ENCODE measurements at places on chromosomes 4 and X. TPM values are rescaled to one million over a fixed set of nuclear protein-coding genes. Genes with fewer than 3 reads are reported as not detected.

Gene TSPAN5
- total RNA-seq, result 22.1 TPM

Gene TSPAN7
- total RNA-seq, result not detected

Gene PTPN13
- 2.1 TPM for total RNA-seq

Gene CCDC158
- not detected for total RNA-seq

Gene GATA1
- not detected for total RNA-seq

Gene GAGE2A
- not detected for total RNA-seq

Gene FAM199X
- total RNA-seq, result 10.3 TPM

Gene DGAT2L6
- not detected for total RNA-seq

Gene AMOT
- total RNA-seq, result 1.0 TPM

Gene USP27X
- 1.00 TPM for total RNA-seq

Gene RASL11B
- total RNA-seq, result not detected

Gene FOXP3
- 0.55 TPM for total RNA-seq

Gene CETN2
- total RNA-seq, result 9.4 TPM

Gene TEX13B
- not detected for total RNA-seq

Gene PDGFRA
- total RNA-seq, result 0.05 TPM

Gene SPANXC
- total RNA-seq, result not detected

Gene RBMX2
- 22.3 TPM for total RNA-seq

Gene HNRNPH2
- total RNA-seq, result 34.0 TPM

Gene ELF4
- total RNA-seq, result 38.8 TPM

Gene GPRASP1
- 1.1 TPM for total RNA-seq

Gene TMPRSS11D
- total RNA-seq, result not detected

Gene EGFL6
- total RNA-seq, result 5.0 TPM

Gene LANCL3
- 4.4 TPM for total RNA-seq

Gene AIMP1
- 54.4 TPM for total RNA-seq

Gene USP17L17
- not detected for total RNA-seq

Gene TRIM60
- total RNA-seq, result not detected

Gene SCOC
- total RNA-seq, result 29.5 TPM

Gene NUP62CL
- 1.1 TPM for total RNA-seq

Gene BRS3
- total RNA-seq, result not detected

Gene CFP
- total RNA-seq, result 2.3 TPM

Gene TRAM1L1
- total RNA-seq, result not detected

Data from natural killer cell treated with Interleukin-12 subunit alpha and Interleukin-12 subunit beta and Interleukin-15 and Interleukin-18, amount 100 ng/mL, for 72 hours (primary cell).